ENCODE measurements at places on chromosomes 16 and 17. TPM values are rescaled to one million over a fixed set of nuclear protein-coding genes. Genes with fewer than 3 reads are reported as not detected.

- DNase-seq, result no peak
Observed at GRCh38 chr17:81287741-81288430, 7.2 kb downstream of the SLC38A10 start.

- DNase-seq, result no peak
Observed at GRCh38 chr16:60225541-60225940, 1491.4 kb upstream of the GOT2 start.

LRRC36 gene
- total RNA-seq, result 1.6 TPM

DNA sequence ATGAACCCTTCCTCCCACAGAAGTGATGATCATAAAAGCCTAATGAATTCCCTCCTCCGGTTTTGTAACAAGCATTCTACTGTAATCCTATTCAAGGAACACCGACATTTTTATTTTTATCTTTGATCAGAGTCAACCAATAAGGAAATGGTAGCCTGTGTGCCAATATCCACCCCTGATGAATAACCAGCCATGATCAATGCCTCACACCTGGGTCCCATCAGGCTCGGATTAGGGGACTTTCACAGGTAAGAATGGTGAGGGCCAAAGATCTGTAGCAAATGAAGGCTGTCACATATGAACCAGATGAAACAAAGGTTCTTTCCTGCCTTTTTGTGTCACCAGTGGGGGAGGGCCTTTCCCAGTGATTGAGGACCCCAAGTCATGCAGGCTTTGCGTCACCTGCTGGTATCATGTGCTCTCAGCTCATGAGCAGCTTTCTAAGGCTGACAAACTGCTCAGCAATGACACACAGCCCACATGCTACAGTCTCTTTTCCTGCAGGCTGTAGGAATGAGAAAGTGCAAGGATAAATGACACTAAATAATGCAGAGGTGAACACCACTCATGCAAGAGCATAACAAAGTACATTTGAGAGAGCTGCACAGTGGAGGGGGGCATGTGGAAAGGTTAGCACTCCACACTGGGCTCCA, 34.9 kb downstream of the TOM1L2 start:
- no peak for DNase-seq

All from body of pancreas (tissue), 4 donors.